ENCODE measurements at places on chromosomes 1 and 21.

- DNase-seq, result no peak
Measured at GRCh38 chr1:11335417-11336056, 62.5 kb downstream of the UBIAD1 start.

DNA sequence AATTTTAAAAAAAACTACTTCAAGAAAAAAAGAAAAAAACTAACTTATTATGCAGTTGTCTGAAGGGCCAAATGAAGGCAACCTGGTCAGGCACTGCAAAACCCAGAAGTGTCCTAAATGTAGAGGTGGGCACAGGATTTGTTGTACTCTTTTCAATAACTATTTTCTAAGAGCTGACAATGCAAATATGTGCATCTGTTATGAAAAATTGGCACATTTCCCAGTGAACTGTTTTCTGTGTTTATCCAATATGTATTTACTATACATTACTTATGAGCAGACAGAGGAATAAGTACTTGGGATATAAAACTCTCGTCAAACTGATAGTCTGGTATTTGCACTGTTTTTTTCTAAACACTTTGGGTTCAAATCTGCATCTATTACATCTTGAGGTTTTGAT is 188.0 kb upstream of the C21orf91 start:
- no peak for DNase-seq

GRCh38 chr1:6494627-6495026 is 3.2 kb upstream of the PLEKHG5 start:
- DNase-seq, result no peak

DNA sequence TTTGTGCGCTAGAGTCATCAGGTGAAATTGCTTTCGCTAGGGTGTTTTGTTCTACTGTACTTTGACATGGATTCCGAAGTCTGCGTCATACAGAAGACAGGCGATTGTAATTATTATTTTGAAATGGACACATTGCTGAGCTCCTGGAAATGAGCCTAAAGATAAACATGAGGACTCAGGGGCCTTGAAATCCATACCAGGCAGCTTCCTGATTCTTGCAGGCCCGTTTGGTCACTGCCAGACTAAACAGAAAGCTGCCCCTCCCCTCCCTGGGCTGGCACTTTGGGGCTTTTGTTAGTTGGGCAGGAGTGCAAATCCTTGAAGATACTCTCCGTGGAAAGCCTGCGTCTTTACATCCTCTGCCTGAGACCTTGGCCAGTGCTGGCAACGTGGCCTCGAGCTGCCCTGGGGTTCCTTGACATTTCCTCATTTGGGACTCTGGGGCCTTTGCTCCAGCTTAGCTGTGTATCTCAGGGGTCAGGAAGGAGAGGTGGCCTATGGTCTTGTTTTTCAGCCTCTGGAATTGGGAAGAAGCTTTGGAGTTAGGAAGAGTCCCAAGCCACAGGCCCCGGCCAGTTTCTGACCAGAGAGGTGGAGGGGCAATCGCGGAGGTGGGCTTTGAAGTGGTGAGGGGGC is 26.9 kb upstream of the KCNE2 start:
- no peak for DNase-seq

DNA sequence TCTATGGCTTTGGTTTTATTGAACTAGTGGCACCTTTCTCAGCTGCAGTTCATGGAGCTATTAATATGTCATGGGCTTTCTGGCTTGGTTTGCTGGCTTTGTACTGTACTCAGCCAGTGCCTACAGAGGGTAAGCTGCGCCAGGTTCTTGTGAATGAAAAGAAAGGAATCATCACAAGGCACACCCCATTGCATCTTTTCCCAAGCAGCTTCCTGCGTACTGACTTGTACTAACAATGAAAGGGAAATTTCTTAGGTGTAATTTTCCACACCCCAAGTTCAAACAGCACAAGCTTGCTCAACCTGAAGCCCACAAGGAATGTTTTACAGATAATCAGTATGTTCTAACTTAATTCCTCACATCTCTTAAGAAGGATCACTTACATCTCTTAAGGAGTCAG is 78.0 kb upstream of the TNFSF18 start:
- DNase-seq, result no peak

- DNase-seq, result no peak
Measured at GRCh38 chr1:86318436-86318835, 77.7 kb downstream of the ODF2L start.

DNA sequence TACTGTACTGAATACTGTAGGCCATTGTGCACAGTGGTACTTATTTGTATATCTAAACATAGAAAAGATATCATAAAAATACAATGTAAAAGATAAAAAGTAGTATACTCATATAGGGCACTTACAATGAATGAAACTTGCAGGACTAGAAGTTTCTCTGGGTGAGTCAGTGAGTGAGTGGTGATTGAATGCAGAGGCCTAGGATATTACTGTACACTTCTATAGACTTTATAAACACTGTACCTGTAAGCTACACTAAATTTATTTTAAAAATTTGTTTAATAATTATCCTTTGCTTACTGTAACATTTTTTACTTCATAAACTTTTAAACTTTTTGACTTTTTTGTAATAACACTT is 82.5 kb downstream of the FGGY start:
- no peak for DNase-seq

GRCh38 chr1:234912548-234913277 is 215.9 kb downstream of the TOMM20 start:
- no peak for DNase-seq

DNA sequence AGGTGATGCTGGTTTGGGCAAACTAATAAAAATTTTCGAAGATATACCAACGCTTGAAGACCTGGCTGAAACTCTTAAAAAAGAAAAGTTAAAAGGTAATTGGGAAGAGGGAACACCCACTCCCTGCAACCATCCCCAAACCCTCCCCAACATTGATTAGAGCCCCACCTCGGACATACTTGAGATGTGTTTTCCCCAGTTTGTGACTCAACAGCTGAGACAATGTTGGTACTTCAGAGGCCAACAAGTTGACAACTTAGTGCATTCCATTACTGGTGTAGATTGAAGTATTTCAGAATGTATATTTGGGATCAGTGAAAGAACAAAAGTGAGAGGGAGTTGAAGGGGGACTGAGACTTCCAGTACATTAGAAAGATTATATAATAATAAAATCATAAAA is 5.1 kb downstream of the IFI16 start:
- no peak for DNase-seq
